PC-9 (cell line): ENCODE measurements at places on chromosomes 4 and X.

DNA sequence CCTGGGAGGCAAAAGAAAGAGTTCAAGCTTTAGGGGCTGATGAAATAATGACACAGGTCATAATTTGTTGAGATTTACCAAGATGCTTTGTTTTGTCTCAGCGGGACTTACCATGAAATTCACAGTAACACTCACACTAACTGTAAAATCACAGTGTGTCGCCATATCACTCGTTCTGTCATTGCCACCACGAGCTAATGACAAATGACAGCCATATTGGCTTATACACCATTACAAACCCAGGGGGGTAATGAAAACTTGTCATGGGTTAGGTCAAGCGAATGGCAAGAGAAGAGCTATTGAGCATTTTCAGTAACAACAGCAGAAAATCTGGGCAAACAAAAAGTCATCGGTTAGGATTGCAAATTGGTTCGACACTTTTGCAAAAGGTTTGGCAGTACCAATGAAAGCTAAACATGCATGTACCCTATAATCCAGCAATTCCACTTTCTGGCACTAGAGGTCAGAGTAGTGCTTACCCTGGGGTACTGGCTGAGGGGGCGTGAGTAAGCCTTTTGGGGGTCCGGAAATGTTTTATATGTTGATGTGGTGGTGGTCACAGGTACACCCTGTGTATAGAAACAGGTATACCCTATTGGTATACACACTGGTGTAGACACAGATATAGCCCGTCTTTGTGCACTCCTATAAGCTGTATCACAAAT, 83.9 kb upstream of the RAI2 start:
- no peak for DNase-seq

DNA sequence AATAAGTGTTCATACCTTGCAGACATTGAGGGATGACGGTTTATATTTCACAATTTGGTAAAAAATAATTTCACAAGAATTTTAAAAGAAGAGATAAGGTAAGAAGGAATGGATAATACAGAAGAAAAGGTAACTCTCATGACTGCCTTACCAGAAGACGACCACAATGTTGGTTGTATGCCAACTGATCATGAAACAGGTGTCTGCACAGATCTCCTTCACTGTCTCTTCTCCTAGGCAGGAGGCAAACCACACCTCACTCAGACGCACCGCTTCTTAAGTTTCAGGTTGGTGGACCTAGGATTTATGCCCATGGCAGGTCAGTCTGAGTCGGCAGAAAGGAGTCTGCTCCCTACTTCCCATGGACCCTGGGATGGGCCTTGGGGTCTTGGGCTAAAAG, 177.2 kb downstream of the VSIG4 start:
- no peak for DNase-seq

DNA sequence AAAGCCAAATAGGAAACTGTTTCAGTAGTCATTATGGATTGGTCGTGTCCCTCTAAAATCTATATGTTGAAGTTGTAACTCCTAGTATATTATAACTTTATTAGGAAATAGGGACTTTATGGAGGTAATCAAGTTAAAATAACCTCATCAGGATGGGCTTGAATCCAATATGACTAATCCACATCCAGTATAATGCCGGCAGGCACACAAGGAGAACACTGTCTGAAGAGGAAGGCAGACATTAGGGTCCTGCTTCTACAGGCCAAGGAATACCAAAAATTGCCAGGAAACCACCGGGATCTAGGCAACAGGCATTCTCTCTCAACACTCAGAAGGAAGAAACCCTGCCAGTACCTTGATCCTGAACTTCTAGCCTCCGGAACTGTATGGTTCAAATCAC, 130.3 kb downstream of the ATP10D start:
- no peak for DNase-seq

- no peak for DNase-seq
These were observed 136.2 kb upstream of the RPS6KA3 start for GRCh38 chrX:20402956-20403355.

- DNase-seq: no peak
These were observed 25.8 kb upstream of the RPL39 start for GRCh38 chrX:119817130-119817690.

DNA sequence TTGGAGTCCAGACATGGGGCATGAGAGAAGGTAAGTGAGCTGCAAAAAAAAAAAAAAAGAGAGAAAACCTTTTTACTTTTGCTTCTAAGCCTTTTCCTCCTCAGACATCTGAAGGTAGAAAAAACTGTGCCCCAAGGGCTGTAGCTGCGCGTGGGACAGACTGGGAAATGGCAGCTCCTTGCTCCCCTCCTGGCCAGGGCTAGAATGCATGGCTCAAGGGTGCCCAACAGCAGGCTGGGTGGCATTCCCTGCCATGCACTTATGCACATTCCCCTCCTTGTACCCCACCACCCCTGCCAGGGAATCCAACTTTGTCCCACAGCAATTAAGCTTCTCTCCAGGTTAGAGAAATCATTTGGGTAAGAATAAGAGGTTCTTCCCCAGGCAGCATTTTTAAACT, 421.2 kb downstream of the TRAM1L1 start:
- no peak for DNase-seq

DNA sequence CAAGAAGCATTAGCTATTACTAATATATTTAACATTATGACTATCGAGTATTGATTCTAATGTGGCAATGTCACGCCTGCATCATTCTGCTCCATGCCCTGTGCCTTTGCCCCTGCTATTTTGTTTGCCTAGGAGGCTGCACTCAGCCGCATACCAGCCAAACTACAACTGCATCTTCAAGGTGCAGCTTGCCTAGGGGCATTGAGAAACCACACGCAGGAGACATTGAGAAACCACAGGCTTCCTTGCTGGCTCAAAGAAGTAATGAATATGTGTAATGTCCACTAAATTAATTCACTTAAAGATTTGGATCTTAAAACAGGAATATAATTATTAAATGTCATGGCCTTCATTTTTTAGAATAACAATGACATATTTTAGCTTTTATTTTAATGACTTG, 683.6 kb upstream of the TENM3 start:
- DNase-seq: no peak
